NCI-H1092 treated with DMSO at 0.1 percent for 48 hours (cell line): ENCODE measurements at places on chromosomes 1 and 21.
A peak's percentile ranks its signal among the peaks of the same experiment; 100 is the strongest.

DNA sequence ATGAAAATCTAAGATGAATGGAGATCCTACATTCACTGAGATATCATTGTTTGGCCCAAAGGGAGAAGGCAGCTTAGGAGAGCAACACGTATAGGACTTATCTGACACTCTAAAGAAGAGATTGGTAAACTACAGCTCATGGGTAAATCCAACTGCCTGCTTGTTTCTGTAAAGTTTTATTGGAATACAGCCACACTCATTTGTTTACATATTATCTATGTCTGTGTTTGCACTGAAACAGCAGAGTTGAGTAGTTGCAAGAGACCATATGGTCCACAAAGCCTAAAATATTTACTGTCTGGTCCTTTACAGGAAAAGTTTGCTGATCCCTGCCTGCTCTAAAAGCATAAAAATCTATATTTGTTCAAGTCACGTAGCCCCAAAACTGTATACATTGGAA, 14.3 kb upstream of the LRRC53 start:
- DNase-seq: peak; percentile 8

DNA sequence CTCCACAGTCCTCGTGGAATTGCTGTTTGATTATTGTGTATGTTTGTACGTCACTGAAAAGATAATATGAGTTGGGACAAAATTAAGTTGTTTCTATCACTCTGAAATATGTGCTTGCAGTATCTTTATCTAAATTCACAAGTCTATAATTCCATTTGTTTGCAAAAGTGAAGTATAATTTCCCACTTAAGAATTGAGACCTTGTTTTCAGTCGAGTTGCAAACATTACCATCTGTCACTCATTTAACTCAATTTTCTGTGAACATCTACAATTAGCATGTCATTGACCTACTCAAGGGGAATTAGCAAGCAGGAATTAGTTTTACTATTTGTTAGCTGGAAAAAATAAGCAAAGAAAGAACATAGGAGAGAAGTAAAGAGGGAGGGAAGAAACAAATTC, 195.8 kb downstream of the TPR start:
- DNase-seq: no peak

DNA sequence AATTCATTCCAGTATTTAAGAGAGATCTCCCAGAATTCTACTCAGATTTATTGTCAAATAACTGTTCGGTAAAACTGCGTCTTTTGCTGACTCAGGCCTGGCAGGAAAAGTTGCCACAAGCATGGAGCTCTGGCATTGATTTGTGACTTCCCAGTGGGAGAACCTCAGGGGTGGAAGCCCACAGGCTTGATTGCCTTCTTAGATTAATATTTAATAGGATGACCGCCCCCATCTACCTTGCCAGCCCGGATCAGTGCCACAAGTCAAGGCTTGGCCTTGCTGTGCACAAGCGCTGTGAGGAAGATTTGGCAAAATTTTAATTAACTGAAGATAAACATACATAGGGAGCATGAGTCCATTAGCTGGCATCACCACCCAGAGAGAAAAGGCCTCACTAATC, 93.5 kb downstream of the LRIG2 start:
- DNase-seq: no peak

DNA sequence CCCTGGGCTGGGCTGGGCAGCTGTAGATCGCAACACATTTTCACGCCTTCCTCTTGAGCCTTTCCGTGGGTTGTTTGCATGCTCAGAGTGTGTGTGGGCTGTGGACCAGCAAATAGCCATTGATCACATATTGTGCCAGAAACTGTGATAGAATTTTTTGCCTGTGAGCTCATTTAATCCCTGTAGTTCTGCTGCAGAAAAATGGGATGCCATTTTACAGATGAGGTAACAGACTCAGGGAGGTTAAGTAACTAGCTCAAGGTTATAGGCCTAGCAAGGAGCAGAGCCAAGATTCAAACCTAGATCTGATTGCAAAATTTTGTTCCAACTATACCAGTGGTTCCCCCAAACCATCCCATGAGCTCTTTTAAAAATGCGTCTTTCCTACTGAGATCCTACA, 10.5 kb downstream of the SPATA46 start:
- DNase-seq: no peak

GRCh38 chr1:218557731-218558130, 212.6 kb downstream of the TGFB2 start:
- peak; percentile 94 for DNase-seq

GRCh38 chr1:63328781-63329180, 6.4 kb downstream of the FOXD3 start:
- no peak for DNase-seq

DNA sequence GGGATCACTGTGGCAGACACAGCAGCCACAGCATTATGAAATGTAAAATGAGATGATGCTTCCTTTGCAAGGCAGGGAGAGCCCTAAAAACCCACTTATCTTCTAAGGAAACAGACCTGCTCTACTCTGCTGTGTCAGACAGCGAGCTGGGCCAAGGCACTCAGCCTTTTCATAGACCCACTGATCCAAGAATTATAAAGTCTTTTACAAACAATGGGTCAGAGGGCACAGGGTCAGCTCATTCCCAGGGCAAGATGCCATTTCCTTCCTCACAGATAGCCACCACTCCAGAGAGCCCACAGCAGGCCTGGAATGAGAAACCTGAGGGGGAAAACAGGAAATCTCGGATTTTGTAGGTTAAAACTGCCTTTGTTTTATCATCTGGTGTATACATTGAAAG, 42.9 kb downstream of the CASQ2 start:
- no peak for DNase-seq

- no peak for DNase-seq
These were observed 5.1 kb downstream of the TMEM201 start for GRCh38 chr1:9593492-9594465.

DNA sequence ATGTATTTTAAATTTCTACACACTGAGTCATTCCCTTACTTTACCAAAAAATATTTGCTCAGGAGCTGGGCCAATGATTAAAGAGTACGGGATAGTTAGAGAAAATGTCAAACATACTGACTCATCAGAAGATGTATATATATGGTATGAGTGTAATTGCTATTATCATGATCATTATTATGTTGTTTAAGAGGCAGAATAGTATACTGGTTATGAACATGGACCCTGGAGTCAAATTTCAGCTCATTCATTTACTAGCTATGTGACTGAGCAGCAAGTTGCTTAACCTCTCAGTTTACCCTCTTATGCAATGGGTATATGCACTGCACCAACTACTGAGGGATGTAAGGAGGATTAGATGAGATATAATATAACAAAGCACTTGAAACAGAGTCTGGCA, 41.2 kb upstream of the USH2A start:
- DNase-seq: no peak

GRCh38 chr1:169108863-169109560, 2.5 kb downstream of the ATP1B1 start:
- peak; percentile 44 for DNase-seq

GRCh38 chr1:59055908-59056719, 240.8 kb upstream of the FGGY start:
- no peak for DNase-seq

DNA sequence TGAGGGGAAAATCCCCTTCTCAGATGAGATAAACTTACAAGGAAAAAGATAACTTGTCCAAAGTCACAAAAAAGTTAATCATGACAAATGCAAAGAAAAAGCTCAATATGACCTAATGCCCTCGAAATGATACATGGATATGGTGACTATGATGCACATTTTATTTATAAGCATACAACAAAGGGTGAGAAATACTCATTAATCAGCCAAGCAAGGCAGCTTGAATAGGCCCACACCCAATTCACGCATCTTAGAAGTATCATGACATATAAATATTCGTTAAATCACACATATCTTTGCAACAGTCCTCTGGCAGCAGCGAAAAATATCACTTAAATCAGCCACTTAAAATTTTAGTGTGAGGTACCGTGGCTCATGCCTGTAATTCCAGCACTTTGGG, 21.7 kb downstream of the EPS15 start:
- DNase-seq: no peak

DNA sequence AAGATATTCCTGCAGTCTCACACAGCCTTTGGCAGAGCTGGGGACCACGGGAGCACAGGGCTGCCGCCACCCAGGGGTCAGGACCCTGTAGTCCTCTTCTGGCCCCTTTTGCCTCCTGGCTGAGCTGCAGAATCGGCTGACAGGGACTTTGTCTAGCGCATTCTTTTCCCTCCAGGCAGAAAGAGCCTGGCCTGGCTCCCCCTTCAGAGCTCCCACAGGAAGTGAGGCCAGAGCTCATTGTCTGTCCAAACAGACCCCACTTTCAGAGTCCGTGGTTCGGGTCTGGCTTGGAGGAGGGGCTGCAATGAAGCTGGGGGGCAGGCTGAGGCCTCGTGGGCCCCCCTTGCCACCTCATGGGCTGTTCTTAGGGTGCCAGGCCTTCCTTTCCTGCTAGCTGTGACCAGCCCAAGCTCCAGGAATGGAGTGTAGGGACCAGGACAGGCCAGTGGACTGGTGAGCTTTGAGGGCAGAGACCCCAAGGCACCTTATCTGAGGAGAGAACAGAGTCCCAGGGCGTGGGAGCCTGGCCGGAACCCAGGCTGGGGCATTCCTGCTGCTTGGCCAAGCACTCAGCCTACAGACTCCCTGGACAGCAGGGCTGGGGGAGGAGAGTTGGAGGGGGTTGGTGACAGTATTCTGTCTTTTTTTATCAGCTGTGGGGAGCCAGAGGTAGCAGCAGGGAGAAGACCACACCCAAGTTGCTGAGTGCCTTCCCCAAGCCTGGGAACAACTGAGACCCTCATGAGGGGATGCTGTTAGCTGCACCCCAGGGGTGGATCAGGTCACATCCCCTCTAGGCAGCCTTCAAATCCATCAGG, 4.7 kb downstream of the CELSR2 start:
- no peak for DNase-seq

- DNase-seq: no peak
These were observed 98.5 kb upstream of the DMRTA2 start for GRCh38 chr1:50521703-50522102.

- no peak for DNase-seq
These were observed 11.5 kb downstream of the LRP8 start for GRCh38 chr1:53316424-53316765.

DNA sequence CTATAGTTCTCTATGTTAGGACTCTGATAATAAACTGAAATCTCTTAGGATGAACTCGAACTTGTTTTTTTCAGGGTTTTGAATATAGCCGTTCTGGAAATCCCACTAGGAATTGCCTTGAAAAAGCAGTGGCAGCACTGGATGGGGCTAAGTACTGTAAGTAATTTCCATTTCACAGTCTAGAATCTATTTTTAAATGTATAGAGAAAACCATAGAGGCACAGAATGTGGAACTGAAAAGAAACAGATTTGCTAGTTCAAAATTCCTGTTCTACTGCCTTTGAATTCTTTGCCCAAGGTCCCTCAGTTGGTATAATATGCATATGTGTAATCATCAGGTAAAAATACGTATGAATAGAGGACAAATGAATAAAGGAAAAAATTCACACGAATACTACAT, 4.8 kb downstream of the CTH start:
- no peak for DNase-seq

DNA sequence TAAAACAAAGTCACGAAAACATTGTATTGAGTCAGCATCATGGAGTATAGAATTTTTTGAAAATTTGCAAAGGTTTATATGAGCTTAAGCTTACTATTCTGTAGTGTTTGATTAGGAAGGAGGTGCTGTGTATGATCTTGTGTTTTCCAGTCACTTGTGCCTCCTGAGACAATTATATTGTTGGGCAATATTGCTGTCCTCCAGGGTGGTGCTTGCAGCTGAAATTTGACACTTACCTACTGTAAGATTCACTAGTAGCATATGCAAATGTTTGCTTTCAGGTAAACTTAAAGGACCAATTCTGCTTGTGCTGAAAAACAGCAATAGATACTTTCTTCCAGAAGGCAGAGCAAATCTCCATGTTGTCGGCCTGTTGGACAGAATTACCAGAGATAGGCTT, 268.0 kb downstream of the TGFB2 start:
- no peak for DNase-seq

DNA sequence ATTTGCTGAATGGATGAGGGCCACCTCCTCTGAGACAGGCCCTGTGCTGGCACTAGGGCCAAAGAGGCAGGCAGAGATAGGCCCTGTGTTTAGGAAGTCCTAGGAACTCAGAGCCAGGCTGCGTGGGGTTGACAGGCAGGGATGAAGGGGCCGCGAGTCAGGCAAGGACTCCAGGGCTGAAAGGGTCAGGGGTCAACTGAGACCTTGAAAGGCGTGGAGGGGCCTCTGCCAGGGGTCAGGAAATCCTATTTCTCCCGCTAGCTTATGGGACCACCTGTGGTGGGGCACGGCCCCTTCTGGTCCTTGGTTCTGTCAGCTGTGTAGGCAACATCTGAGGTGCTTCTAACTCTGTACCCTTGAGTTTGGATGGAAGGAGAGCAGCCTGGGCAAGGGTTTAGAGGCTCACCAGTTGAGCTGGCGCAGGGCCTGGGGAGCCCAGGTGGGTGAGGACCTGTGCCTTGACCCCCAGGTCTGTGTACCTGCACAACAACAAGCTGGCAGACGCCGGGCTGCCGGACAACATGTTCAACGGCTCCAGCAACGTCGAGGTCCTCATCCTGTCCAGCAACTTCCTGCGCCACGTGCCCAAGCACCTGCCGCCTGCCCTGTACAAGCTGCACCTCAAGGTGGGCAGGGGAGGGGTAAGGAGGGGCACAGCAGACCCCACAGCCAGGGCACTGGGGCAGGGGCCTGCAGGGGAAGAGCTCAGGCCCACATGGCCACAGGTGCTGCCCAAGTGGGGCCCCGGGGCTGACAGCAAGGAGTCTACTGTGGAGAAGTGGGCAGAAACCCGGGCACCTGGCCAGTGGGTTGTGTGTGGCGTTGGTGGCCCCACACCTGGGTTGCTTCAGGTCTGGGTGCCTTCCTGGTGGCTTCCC, 14.9 kb downstream of the PODN start:
- DNase-seq: no peak

DNA sequence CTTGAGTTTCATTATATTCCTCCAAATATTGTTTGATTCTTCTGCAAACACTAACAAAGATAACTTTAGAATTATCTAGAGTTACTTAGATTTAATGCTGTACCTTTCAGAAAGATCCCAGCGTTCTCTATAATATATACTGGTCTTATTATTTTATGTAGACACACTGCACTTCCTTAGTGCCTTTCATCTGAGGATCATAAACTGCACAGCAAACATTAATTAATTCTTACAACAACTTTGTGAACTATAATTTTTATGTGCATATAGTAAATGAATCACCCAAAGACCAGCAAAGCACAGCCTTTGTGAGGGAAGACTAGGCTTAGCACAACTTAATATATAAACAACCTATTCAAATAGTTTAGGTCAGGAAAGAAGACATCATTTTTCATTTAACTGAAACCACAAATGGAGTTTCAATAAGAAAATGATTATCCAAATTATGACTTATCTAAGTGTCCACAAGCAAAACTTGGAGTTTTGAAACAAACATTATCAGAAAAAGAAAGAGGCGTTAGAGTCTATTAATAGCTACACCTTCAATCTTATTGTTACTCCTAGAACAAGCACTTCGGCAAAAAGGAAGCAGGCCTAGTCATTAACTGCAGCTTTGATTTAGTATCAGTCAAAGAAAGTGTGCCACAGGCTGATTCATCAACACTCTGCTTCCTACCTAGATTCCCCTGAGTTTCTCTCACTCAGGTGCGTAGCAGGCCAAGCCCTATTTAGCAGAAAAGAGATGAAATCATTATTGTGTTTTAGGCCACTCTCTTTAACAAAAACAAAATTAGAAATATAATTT, 22.5 kb upstream of the RC3H1 start:
- DNase-seq: no peak
